ENCODE measurements at places on chromosomes 7 and 10.

GRCh38 chr10:11095374-11095801 lies 77.7 kb downstream of the CELF2 start:
- DNase-seq = no peak

DNA sequence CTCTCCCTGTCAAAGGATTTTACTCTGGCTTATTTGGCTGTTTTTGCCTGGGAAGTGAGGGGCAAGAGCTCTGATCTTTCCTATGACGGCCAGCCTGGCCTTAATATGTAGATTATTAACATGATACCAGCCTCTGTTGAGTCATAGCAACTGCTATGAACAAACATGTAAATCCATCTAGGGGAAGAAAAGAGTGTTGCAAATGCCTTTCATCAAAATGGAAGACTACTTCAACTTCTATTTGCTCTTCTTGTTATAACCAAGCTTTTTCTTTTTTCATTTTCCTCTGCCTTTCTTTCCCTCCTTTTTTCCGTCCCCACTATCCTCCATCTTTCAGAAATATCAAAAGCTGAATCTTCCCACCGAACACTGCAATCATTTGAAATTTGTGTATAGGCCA lies 46.6 kb downstream of the BTRC start:
- no peak for DNase-seq

- no peak for DNase-seq
Measured at GRCh38 chr10:96665306-96665705, 55.0 kb downstream of the PIK3AP1 start.

DNA sequence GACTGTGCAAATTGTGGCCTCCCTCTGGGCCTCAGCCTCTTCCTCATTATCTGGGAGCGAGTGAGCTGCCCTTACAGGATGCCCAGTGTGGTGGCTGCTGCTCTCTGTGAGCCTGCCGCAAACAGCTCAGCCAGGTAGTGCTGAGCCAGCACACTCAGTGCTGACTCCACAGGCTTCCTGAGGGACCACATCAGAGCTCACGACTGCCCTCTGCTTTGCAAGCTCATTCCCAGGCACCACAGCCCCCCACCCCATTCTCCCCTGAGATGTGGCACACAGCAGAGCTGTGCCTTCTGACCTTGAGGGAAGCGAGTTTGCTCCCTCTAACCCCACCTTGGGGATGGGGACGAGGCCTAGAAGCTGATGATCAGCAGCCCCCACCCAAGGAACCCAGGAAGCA lies 230.5 kb upstream of the PPP2R2D start:
- no peak for DNase-seq

- no peak for DNase-seq
Measured at GRCh38 chr10:43196131-43196980, 58.1 kb downstream of the CSGALNACT2 start.

GRCh38 chr10:97333601-97334369 lies 744 bp downstream of the FRAT2 start:
- peak; percentile 53 for DNase-seq

DNA sequence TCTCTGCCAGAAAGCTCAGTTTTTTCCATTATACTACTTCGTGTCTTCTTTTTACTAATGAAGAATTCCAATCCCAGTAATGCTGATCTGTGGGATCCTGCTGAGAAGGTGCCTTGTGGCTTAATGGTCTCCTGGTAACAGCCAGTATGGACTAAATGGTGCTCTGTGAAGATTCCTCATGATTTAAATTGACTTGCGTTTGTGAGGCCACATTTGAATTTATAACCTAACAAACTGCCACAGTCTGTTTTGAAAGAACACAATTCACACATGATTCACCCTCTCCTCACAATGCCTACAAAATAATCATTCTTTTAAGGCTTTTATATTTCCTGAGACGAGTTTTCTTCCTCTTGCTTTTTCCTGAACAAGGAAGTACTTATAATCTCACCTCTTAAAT lies 140.0 kb downstream of the MBL2 start:
- no peak for DNase-seq

GRCh38 chr10:43078175-43078985 lies 1.5 kb downstream of the RET start:
- DNase-seq = no peak

GRCh38 chr10:79608505-79609375 lies 2.0 kb upstream of the SFTPA1 start:
- peak; percentile 22 for DNase-seq

GRCh38 chr7:136266457-136266856 lies 289.3 kb upstream of the MTPN start:
- DNase-seq = no peak

DNA sequence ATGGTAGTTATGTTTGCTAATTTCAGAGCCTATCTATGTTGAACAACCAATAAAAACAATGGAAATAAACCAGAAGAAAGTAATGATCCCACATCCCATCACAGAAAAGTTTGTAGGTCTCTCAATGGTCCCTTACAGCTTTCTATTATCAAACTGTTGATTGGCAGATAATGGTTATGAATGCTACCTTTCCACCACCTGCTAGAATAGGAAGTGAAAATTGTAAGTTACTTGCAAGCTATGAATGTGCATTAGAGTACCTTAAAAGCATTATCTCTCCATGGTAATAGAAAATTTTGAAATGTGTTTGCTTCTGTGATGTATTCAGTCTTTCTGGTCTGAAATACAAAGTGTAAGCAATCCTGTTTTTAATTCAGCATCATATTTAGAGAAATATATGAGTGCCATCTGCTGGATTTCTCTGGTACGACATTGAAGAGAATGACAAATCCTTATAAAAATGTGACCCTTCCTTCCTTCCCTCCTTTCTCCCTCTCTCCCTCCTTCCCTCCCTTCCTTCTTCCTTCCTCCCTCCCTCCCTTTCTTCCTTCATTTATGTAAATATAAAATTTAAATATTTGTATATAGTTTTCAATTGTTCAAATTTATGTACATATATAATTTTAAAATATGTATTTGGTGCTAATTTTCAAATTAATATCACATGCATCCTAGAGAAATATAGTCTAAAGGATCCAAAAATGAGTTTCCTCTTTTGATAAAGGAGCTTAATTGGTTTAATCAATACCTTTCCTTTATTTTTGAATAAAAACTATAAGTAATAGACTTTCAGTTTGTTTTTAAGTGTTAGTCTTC lies 41.4 kb upstream of the PNLIPRP3 start:
- DNase-seq = peak; percentile 8

DNA sequence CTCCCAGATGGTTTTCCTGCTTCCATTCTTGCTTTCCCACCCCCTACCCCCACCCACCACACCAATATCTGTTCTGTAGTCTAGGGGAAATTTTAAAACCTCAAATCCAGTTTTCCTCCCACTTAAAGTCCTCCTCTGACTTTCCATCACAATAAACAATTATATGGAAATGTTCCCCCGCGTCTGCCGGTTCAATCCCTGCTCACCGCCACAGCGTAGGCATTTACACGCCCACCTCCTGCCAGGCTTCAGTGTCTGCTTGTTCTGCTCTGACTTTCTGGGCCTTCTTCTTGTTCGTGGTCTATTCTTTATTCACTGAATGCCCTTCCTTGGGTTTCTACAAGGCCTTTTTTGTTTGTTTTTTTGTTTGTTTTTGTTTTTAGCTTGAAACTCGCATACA lies 633.0 kb upstream of the MKI67 start:
- DNase-seq = no peak

DNA sequence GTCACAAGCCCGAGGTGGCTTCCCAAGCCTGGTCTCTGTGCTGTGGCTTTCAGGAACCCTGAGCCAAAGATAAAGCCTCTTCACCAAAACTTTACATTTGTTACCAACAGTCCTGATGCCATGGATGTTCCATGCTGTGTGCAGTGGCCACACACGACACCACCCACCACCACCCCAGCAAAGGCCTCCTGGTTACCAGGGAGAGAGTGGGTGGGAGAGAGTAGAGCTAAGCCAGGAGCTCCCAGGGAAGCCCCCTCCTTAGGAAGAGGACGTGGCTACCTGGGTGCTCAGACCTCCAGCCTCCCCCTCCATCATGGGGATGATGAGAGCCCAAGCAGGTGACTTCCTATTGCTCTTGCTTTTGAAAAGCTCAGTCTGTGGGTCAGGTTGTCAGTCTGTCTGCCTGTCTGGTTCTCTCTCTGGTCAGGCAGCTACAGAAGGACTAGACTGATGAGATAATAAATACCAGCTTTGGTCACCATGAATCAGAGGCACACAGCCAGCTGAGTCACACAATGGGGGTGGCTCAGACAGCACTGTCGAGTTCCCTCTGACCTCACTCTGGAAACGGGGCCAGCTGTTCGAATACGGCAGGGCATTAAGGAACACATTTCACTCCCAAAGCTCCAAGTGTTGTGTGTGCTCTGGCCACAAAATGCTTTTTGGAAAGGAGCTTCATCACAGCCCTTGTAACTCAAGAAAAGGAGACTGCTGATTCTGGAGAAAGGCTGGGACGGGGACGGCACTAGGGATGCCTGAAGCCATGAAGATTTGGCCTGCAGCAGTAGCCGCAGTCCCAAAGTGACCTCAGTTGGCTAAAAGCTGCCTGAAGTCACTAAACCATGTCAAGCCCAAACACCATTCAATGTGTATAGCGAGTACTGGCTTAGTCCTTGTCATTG lies 166.0 kb downstream of the FANK1 start:
- no peak for DNase-seq

DNA sequence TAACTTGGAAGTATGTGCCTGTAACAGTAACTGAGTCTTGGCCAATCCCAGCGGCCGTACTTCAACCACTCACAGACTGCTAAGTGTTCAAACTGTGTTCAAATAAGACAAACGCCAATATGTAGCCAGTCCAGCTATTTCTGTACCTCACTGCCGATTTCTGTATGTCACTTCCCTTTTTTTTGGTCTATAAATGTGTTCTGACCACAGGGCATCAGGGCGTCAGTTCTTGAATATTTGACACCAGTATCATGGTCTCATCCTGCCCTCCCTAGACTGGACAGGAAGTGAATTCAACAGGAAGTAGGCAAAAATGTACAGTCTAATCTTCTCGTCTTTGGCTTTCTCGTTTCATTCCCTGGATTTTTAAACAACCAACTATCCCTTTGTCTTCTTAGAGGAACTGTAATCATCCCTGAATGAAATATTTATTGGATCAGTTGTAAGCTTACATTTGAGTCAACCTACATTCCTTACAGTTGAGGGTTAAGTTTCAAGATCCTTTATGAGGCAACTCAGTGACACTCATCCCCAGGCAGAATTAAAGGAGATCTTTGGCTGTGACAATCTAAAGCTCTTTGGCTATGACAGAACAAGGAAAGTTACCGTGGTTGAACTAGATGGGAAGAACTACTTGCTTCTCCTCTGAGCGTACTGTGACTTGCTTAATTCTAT lies 232.7 kb downstream of the NSUN6 start:
- DNase-seq = no peak

DNA sequence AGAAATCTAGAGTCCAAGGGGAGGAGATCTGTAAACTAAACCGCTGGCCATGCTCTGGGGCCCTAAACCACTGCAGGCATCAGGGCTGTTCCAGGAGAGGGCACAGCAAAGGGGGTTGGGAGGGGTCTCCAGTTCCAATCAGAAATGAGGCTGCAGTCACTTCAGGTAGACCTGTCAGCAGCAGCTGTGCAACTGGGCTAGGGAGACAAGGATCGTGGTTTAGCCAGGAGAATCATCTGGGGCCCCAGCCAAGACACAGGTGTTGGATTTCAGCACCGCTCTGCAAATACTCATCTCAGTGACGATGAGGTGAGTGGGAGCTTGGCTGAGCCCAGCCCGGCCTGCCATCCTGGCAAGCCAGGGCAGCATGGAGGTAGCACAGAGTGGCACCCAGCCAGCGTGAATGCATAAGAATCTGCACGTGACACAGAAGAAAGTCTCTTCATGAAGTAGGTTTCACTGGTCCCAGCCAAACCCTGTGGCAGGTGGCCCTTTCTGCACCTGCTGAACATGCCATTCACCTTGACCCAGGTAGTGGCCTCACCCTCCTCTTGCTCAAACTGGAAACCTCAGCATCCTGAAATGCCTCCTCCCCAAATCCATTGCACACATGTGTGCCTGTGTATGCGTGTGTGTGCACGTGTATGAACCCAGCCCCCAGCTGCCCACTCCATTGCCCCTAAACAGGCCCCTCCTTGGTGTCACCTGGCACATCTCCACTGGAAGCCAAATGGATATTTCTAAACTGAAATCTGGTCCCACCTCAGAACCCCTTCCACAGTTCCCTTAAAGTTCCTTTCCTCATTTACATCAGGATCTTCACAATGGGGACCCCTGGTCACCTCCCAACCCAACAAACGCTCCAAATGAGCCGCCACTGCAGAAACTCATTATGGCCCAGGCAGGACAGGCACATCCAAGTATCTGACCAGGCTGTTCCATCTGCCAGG lies 9.6 kb downstream of the GPRIN2 start:
- DNase-seq = no peak

- peak; percentile 44 for DNase-seq
Measured at GRCh38 chr10:75430000-75430763, 1.2 kb upstream of the LRMDA start.

GRCh38 chr7:50795831-50796230 lies 13.1 kb upstream of the GRB10 start:
- no peak for DNase-seq

GRCh38 chr10:106655636-106656035 lies 508.9 kb downstream of the SORCS1 start:
- no peak for DNase-seq

- peak; percentile 86 for DNase-seq
Measured at GRCh38 chr10:25175527-25176420, 973 bp downstream of the GPR158 start.

Measured in NCI-H146 (cell line).